CD4-positive, CD25-positive, alpha-beta regulatory T cell (primary cell): ENCODE measurements at places on chromosomes 2 and 18. TPM values are rescaled to one million over a fixed set of nuclear protein-coding genes. Genes with fewer than 3 reads are reported as not detected.

DNA sequence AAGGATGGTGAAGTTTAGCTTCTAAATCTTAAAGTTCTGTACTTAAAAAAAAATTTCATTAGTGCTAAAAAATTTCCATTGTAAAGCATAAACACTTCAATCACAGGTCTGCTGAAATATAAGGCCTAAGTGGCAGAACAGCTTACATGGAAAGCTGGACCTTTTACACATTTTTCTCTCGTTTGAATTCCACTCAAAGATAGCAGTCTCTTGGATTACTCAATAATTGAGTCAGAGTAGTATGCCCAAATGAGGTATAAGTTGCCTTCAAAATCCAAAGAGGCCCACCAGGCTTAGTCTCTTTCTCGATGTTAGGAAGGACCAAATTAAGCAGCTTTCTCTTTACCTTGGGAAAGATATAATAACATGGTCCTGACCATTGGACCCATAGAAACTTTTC is 220.4 kb upstream of the CWC22 start:
- H3K27me3 ChIP-seq: no peaks in the 10 kb centered on the region
- H3K27ac ChIP-seq: no peak overlapping the region

GRCh38 chr2:62216113-62216512 is 20.2 kb downstream of the B3GNT2 start:
- H3K36me3 ChIP-seq: peaks cover 7% of the 10 kb centered on the region
- H3K4me3 ChIP-seq: peak overlapping the region; percentile 59
- peak overlapping the region; percentile 35 for H3K27ac ChIP-seq
- peaks cover 81% of the 10 kb centered on the region for H3K4me1 ChIP-seq

GRCh38 chr18:6652098-6652497 is 77.4 kb upstream of the ARHGAP28 start:
- DNase-seq: no peak
- no peaks in the 10 kb centered on the region for H3K27me3 ChIP-seq
- no peak overlapping the region for H3K4me3 ChIP-seq
- H3K4me1 ChIP-seq: no peaks in the 10 kb centered on the region

DNA sequence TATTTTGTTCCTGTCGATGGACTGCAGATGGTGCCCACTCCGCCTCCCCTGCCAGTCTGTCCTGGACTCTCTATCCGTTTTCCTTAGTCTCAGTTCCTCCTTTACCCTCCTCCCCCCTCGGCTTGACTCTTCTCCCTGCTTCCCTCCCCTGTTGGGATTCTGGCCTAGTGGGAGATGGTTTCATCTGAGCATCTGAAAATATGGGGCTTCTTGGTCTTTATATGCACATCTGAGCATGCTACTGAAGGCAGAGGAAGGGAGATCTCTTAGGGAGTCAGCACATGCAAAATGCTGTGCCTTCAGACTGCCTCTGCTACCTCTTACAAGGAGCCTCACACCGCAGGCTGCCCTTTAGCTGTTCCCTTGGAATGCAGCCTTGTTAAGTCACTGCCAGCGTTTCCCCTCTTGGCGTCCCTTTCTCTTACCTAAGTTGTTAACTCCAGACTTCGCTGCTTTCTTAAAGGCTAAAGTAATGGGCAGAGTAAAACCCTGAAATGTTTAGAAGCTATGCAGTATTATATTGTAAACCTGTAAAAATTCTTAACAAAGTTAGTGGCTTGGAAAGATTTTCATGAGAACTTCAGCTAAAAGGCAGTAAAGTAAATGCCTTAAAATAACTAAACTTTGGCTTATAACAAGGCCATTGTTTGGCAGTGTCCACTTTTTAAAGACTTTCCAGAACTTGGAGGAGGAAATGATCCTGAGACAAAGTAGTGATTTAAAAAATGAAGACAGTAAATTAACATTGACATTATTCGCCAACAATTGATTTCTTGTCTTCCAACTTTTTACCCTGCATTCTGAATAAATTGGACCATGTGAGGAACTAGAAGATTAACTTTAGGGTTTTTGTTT is 49.8 kb downstream of the LDLRAD4 start:
- no peaks in the 10 kb centered on the region for H3K36me3 ChIP-seq
- peak overlapping the region; percentile 73 for H3K27ac ChIP-seq
- no peaks in the 10 kb centered on the region for H3K27me3 ChIP-seq
- DNase-seq: no peak
- H3K4me3 ChIP-seq: peak overlapping the region; percentile 24
- peaks cover 43% of the 10 kb centered on the region for H3K4me1 ChIP-seq

DNA sequence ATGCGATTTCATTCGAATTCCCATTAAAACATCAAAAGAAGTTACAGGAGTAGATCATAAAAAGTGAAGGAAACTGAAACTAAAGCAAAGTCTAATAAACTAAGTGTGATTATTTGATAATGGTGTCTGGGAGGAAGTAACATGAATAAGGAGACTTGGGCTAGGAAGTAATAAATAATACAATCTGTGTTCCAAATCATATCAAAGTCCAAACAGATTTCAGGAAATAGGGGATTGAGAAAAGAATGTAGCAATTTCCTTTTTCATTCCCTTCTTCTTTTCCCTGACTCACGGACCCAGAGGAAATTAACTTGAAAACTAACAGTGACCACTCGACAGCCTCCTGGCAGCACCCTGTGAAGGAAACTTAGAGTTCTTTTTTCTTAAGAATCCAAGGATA is 758.4 kb upstream of the GCFC2 start:
- H3K27ac ChIP-seq: no peak overlapping the region
- no peak overlapping the region for H3K4me3 ChIP-seq
- DNase-seq: no peak

DNA sequence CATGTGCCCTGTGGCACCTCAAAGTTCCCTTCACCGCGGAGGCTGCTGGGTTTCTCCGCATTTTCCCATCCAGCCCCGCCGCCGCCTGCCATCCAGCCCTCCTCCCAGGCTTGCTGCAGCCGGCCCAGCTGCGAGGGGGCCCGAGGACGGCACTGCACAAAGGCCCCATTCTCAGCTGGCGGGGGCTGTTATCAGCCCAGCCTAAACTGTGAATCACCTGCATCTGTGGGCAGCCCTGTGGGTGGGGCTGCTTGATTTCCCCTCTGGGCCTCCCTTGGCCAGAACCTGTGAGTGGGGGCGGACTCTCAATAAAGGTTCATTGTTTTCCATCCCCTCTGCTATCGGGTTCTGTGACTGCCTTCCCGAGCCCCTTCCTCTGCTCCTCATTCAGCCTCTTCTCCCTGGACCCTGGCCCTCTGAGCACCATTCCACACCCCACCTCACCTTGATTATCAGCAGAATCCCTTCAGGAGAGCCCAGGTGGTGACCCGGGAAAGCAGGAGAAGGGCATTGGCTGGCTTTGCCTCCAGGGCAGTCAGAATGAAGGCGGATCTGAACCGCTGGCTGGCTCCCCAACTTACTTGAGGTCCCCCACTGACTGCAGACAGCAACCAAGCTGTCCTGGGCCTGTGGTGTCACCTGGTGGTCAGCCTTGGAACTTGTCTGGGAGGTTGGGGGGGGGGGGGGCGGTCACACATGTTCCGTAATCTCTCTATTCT is 204.5 kb downstream of the ZFP36L2 start:
- H3K4me3 ChIP-seq: no peak overlapping the region
- H3K27ac ChIP-seq: no peak overlapping the region
- no peak for DNase-seq
- H3K4me1 ChIP-seq: no peaks in the 10 kb centered on the region
- no peaks in the 10 kb centered on the region for H3K27me3 ChIP-seq
- H3K36me3 ChIP-seq: no peaks in the 10 kb centered on the region

The ELOA2 gene
- total RNA-seq: not detected

GRCh38 chr18:33052886-33053285 is 280.1 kb upstream of the KLHL14 start:
- H3K4me3 ChIP-seq: no peak overlapping the region
- no peak for DNase-seq
- no peaks in the 10 kb centered on the region for H3K4me1 ChIP-seq

DNA sequence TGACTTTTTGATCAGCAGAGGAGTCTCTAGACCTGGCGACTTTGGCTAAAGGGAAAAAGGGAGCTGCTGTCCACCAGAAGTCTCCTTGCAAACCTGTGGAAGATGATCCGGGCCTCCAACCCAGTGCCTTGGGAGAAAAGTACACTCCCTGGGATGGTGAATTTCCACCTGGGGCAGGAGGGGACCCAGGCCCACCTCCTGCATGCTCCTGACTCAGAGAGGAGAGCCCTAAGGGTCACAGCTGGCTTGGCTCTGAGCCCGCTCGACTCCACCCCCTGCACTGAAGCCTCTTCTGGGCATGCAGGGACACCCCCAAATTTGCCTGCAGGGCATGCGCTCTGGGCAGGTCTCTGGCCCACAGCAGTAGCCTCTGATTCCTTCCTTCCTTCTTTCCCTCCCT is 66.5 kb downstream of the PDCL3 start:
- H3K4me3 ChIP-seq: no peak overlapping the region
- H3K4me1 ChIP-seq: peaks cover 10% of the 10 kb centered on the region
- no peaks in the 10 kb centered on the region for H3K27me3 ChIP-seq
- no peak for DNase-seq
- no peak overlapping the region for H3K27ac ChIP-seq

GRCh38 chr2:191030521-191031154 is 16.7 kb upstream of the STAT1 start:
- H3K4me3 ChIP-seq: peak overlapping the region; percentile 37
- H3K4me1 ChIP-seq: peaks cover 26% of the 10 kb centered on the region
- H3K27me3 ChIP-seq: no peaks in the 10 kb centered on the region
- DNase-seq: peak; percentile 36

The LINC00305 gene
- not detected for total RNA-seq

The SCYGR1 gene
- not detected for total RNA-seq

The CYTIP gene
- total RNA-seq: 454 TPM

DNA sequence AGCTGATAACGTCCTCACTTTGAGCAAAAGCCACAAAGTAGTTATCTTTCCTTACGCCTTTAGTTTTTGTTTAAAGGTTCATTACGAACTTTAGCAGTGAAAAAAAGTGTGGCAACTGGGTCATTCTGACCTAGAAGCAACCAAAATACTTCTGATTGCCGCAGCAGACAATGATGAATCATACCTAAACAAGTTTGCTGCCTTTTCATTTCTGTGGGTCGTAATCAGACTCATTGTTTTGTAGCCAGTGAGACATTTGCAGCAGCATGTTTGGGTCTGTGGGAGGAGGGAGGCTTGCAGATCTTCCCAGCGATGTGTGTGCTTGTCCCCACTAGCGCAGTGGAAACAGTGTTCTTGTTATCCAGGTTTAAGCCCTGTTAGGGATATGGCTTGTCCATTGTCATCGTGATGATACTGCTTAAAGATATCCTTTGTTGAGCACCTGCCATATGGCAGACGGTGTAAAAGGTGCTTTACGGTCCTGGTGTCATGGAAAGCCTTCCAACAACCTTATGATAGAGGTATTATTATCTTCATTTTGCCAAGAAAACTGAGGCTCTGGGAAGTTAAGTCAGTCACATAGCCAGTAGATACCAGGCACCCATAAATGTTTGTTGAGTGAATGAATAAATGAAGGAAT is 1.3 kb upstream of the GREB1 start:
- H3K27ac ChIP-seq: no peak overlapping the region
- H3K4me1 ChIP-seq: no peaks in the 10 kb centered on the region
- no peak overlapping the region for H3K4me3 ChIP-seq
- no peak for DNase-seq

DNA sequence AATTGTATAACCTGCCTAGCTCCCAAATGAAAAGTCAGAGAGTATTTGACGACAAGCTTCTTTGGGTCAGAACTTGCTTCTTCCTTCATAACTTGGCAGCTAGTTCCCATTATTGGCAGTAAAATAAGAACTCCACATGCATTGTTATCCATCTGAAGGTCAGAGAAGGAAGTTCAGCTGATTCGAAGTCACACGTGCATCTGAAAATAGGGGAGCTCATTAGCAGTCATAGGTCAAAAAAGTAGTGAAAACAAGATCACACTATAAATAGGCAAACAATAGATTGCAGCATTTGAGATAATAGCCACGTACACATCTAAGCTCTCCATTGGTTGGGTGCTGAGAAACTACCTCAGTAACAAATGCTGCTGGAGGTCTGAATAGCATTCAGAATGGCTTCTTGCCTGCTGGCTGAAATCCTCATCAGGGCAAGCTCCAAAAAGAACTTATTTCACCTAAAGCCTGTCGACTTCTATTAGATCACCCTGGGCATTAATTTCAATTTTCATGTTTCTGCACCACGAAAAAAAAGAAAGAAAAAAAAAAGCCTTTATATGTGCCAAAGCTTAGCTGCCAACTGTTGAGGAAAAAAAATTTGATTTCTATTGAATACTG is 1492.9 kb upstream of the CELF4 start:
- H3K27me3 ChIP-seq: no peaks in the 10 kb centered on the region
- H3K4me3 ChIP-seq: no peak overlapping the region
- DNase-seq: no peak
- no peaks in the 10 kb centered on the region for H3K4me1 ChIP-seq
- H3K36me3 ChIP-seq: no peaks in the 10 kb centered on the region
- no peak overlapping the region for H3K27ac ChIP-seq

The SP110 gene
- 118 TPM for total RNA-seq

GRCh38 chr2:23636426-23636825 is 251.4 kb downstream of the KLHL29 start:
- H3K4me3 ChIP-seq: no peak overlapping the region
- DNase-seq: no peak

GRCh38 chr2:150280231-150280630 is 207.2 kb downstream of the RND3 start:
- no peaks in the 10 kb centered on the region for H3K36me3 ChIP-seq
- no peak for DNase-seq
- no peak overlapping the region for H3K4me3 ChIP-seq
- no peaks in the 10 kb centered on the region for H3K27me3 ChIP-seq
- no peak overlapping the region for H3K27ac ChIP-seq
- no peaks in the 10 kb centered on the region for H3K4me1 ChIP-seq

The KYNU gene
- not detected for total RNA-seq
